Esophagus squamous epithelium (tissue), 5 donors: ENCODE measurements at places on chromosomes 16 and 17.

GRCh38 chr17:73013301-73013700, 79.2 kb downstream of the SLC39A11 start:
- no peak for DNase-seq

DNA sequence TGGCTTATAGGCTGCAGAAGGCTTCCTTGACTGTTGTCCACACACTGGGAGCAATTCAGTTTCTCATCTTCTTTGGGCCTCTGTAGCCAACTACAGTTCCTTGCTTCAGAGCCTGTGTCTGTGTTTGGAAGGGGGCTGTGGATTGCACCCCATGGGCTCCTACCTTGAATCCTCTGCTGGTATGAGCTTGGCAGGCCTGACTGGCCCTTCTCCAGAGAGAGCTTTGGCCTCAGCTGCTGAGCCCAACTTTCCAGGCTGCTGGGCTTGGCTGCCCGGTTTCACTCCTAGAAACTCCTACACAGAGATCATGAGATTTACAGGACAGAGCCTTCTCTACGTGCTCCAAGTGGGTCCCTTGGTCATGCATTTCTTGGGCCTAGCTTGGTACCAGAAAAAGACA, 354.4 kb downstream of the SNX29 start:
- no peak for DNase-seq

DNA sequence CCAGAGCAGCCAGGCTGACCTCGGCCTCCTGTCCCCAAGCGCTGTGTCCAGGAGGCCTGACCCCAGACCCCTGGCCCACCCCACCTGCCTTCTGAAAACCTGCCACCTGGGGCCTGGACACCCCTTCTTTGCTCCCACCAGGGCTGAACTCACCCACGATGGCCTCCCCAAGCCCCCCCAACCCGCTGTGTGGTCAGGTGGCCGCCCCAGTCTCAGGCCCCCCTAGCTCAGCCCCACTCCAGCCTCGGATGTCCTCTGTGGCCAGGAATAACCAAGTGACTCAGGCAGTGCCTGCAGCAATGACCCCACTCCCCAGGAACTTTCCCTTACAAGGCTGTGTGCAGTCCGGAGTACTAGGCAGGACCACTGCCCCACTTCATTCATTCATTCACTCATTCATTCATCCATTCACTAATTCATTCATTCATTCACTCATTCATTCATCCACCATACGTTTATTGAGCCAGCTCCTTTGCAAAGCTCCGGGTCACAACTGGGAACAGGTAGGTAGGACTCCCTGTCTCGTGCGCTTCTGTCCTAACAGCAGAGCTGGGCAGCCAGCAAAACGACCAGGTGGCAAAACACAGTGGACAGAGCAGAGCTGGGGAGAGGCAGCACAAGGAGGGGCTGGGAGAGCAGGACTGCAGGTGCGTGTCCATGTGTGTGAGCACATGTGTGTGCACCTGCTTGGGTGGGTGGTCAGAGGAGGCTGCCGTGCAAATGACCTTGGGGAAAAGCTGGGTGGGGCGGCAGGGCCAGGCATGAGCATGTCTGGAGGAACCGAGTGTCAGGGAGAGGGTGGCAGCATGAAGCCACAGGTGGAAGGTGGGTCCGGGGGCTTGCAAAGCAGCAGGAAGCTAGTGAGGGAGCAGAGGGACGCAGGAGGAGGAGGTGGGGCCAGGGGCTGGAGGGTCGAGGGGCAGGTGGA, 75.8 kb upstream of the CBX4 start:
- no peak for DNase-seq

- DNase-seq: no peak
Observed at GRCh38 chr17:80424878-80425765, 10.2 kb downstream of the ENDOV start.

DNA sequence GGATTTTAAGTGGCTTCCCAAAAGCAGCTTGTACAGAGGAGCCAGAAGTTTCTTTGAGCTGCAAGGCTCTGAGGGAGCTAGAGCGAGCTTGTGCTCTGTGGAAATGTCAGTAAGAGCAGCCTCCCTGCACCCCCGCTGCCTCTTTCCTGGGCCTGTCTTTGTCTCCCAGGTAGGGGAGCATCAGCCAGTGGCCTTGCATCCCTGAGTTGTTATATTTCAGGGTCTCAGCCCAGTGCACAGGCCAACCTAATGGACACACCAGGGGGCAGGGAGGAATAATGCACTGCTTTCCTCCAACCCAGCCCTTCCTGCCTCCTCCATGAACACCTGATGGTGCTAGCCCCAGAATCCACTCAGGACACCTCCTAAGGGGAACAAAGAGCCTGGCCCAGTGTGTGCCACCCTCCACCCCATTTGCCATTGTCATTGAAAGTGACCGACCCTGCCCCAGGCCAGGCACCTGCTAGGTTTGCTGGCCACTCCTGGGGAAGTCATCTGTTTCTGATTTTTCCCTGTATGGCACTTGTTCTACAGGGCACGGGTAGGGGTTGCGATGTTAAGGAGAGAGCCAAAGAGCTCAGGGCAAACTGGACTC, 6.3 kb downstream of the TPPP3 start:
- DNase-seq: no peak

- DNase-seq: no peak
Observed at GRCh38 chr17:16361874-16362273, 8.6 kb upstream of the CENPV start.

GRCh38 chr17:44115585-44116415, 7.6 kb downstream of the HDAC5 start:
- DNase-seq: no peak

DNA sequence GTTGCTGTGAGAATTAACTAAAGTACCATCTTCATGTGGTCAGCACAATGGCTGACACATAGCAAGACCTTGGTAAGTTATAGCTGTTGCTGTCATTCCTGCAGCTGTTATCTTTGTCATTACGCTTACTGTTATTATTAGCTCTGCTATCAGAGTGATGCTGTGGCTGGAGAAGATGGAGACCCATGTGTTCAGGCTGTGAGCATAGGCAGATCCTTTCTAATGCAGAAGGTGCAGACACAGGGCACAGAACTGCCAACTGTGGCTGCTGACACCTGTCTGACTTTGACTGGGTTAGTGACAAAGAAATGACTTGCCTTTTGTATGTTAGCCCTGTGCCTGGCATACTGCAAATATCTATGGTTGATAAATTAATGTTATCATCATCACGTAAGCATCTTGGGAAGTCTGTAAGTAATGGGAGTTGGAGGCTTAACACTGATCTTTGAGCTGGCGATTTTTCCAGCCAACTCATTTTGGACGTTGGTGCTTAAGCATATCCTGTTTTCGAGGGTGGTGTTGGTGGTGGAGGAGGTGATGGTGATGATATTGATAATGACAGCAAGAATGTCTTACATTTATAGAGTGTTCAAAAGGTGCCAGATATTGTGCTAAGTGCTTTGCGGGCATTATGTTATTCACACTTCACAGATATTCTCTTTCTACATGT, 695.3 kb downstream of the WWOX start:
- DNase-seq: no peak

GRCh38 chr17:65455972-65456343, 105.5 kb downstream of the AXIN2 start:
- DNase-seq: no peak

GRCh38 chr17:38967290-38967738, at the start of gene FBXO47:
TSS of gene FBXO47 (minus strand) at chr17:38967403. CDS start at chr17:38963025, 4,378 bp downstream.
- DNase-seq: peak; percentile 64

- no peak for DNase-seq
Observed at GRCh38 chr16:82735186-82735585, 108.4 kb downstream of the CDH13 start.

- no peak for DNase-seq
Observed at GRCh38 chr17:76363107-76363842, 9.6 kb upstream of the PRPSAP1 start.

GRCh38 chr17:1217089-1217385, 37.3 kb upstream of the ABR start:
- DNase-seq: no peak
